Suppressor macrophage treated with lipopolysaccharide for 1 hour (primary cell): ENCODE measurements at places on chromosomes 2 and 18.

- peak; percentile 83 for DNase-seq
Measured at GRCh38 chr18:77067291-77068061, 65.1 kb downstream of the MBP start.

DNA sequence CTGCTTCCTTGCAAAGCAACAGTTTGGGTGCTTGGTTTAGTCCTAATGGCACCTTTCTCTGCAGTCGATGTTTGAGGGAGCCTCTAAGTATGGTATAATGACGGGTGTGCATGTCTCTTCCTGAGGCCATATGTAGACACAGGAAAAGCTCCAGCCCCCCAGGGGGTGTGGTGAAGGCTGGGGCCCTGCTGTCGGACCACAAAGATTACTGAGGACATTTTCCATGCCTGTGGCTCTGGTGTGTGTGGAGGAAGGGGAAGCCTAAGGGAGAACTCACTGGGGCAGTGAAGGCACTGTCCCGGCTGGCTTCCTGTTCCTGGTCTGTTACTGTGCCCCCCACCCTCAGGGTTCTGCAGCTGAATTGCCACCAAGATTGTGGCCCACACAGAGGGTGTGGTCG is 187.1 kb downstream of the FHOD3 start:
- DNase-seq, result no peak

GRCh38 chr2:129179199-129179598 is 800.3 kb upstream of the RAB6C start:
- no peak for DNase-seq

GRCh38 chr18:78753240-78753639 is 226.4 kb upstream of the SALL3 start:
- DNase-seq, result no peak

DNA sequence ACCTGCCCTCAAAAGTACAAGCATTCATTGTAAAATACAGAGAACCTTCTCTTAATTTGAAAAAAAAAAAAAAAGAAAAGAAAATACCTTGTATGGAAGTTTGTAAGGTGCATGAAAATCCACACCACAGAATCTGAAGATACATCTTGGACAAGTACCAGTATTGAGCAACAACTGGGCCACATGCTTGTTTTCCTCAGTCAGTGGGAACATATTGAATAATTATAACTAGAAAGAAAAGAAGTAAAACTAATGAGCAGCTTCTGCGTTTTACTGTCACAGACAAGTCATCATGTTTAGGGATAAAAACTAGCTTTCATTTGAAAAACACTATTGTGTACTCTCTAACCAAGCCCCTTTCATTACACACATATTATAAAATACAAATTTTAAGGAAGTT is 5.8 kb upstream of the PEX13 start:
- peak; percentile 31 for DNase-seq

- peak; percentile 76 for DNase-seq
Measured at GRCh38 chr2:137910641-137911040, 53.6 kb upstream of the HNMT start.

GRCh38 chr2:54574107-54574859 is 118.2 kb downstream of the SPTBN1 start:
- DNase-seq, result peak; percentile 65

DNA sequence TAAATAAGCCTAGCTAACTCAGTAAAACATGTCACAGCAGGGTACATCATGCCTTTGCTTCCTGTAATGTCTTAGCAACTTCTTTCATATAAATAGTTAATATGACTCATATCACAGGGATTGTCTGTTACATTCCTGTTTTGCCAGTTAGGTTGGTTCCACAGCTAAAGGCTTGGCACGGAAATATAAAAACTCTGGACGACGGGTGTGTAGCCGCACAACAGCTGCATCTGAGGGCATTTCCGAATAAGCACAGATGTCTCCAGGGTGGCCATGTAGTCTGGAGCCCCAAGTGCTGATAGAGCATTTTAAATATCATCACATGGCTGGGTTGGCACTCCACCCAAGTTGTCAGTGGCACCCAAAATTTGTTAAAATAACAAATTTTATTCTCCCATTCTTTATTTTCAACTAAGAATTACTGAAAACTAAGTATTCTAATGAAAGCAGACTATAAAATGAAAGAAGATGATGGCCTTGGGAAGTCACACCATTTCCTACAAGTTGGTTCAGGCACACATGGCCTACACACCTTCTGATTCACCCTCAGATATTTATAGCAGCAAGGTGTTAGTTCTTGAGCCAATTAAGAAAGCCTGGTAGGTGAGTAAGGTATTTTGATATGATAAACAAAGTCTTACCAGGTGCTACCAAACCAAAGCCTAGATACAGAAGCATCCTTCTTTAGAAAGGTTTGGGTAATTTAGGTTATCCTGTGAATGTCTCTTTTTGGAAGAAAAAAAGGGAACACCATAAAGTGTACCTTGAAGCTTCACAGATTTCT is 61.8 kb upstream of the STK17B start:
- DNase-seq, result peak; percentile 42

- no peak for DNase-seq
Measured at GRCh38 chr18:75016025-75016717, 192.8 kb downstream of the PTGR3 start.

DNA sequence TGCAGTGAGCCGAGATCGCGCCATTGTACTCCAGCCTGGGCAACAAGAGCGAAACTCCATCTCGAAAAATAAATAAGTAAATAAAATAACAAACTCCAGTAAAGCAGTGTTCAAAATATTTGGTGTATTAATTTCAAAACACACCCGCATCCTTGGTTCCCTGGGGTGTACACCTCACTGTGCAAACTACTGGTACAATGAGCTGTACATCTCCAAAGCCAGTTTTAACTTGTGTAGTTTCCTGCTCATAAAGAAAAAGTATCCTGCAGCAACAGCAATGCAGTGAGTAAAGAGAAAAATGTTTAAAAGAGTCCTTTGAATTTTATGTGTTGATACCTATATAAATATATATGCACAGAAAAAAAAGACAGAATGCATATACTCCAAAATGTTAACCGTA is 4.4 kb upstream of the NFE2L2 start:
- DNase-seq, result no peak

DNA sequence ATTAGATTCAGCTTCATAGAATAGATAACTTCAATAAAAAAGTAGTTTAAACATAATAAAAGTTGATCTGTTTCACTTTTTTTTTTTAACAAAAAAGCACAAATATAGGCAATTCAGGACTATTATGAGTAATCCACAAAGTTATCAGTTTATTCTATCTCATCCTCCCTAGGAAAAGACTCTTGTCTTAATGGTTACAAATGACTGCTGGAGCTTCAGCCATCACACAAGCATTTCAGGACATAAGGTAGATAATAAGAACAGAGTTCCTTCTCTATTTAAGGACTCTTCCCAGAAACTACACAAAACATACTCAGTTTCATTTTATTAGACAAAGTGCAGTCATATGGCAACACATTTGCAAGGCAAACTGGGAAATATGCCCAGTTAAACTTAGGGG is 357.6 kb upstream of the SETBP1 start:
- no peak for DNase-seq

- peak; percentile 58 for DNase-seq
Measured at GRCh38 chr2:20177556-20178248, 47.2 kb downstream of the SDC1 start.

GRCh38 chr2:105417857-105418436 is 19.1 kb upstream of the FHL2 start:
- DNase-seq, result no peak

DNA sequence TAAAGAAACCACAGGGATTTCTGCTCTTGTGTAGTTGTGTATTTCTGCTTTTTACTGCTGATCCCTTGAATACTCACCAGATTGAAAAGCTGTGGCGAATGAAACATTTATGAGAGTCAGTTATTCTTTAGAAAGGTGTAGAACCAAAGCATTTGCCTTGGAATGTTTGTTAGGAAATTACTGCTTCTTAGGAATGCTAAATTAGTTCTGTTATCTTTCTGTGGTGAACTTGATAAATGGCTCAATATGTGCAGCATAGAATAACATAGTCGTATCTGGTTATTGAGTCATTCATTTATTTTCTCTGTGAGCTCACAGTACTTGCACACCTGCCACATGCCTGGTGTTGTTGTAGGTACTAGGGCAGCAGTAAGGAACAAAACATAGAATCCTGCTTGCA is 57.0 kb upstream of the FAM237A start:
- no peak for DNase-seq

DNA sequence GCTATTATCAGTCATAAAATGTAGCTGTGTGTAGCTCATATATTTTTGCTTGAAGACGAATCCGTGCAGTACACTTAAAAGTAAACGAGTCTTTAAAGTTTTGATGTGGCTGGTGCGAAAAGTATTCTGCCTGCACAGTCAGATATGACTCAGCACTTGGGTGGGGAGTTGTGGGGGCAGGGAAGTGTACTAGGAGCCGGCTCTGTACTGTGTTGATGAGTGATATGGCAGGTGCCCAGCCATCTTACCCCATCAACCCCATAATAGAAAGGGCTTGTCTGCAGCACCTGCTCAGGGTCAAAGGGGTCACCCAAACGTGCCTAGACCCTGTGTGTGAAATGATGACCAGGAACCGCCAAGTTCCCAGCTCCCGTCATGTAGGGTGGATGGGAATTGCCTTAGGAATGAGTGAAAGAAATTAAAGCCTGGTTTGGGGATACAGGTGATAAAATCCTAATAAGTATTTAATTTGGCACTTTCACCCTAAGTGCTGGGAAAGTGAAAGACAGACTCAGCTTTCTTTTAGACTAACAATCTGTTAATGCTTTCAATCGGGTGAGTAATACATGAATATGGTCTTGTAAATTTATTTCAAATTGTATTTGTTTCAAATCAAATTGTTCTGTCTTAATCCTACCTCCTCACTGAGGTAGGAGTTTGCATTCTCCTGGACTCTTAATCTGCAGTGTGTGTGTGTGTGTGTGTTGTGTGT is 48.0 kb downstream of the BCL2L11 start:
- DNase-seq, result peak; percentile 42

- no peak for DNase-seq
Measured at GRCh38 chr2:42063431-42064171, 15.8 kb downstream of the PKDCC start.

- DNase-seq, result peak; percentile 35
Measured at GRCh38 chr18:61322265-61322873, 10.9 kb upstream of the CDH20 start.

DNA sequence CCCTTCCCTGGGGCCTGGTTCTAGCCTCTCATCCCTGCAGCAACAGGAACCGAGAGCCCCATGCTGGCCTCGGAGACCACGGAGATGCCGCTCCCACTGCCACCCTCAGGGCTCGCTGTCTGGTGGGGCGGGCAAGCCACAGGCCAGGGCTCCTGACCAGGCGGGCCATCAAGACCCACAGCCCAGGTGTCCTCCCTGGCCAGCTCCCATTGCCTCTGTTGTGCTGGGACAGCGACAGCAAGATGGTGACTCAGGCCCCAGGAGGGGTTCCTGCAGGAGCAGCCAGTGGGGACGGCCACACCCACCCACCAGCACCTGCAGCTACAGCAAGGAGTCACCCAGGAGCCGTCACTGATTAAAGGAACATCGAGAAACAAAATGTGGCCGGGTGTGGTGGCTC is 7.4 kb downstream of the KLHL30 start:
- DNase-seq, result no peak

- DNase-seq, result peak; percentile 58
Measured at GRCh38 chr2:128442053-128442751, 123.5 kb upstream of the HS6ST1 start.

DNA sequence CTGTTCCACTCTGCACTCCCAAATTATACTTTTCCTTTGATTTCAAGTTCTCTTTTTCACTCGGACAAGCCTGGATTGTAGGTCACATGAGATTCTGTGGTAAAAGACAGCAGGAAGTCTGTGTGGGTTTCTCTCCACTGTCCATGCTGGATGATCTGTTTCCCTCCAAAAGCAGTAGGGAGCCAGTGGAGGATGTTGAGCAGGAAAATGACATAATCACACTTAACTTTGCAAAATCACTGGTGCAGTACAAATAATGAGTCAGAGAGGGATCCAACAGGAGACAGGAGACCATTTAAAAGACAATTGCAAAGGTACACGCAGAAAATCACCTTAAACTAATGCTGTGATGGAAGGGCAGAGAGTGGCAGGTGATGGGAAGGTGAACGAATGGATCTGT is 301.3 kb downstream of the ZNF407 start:
- DNase-seq, result peak; percentile 65

GRCh38 chr2:124353656-124354055 is 328.6 kb downstream of the CNTNAP5 start:
- no peak for DNase-seq

DNA sequence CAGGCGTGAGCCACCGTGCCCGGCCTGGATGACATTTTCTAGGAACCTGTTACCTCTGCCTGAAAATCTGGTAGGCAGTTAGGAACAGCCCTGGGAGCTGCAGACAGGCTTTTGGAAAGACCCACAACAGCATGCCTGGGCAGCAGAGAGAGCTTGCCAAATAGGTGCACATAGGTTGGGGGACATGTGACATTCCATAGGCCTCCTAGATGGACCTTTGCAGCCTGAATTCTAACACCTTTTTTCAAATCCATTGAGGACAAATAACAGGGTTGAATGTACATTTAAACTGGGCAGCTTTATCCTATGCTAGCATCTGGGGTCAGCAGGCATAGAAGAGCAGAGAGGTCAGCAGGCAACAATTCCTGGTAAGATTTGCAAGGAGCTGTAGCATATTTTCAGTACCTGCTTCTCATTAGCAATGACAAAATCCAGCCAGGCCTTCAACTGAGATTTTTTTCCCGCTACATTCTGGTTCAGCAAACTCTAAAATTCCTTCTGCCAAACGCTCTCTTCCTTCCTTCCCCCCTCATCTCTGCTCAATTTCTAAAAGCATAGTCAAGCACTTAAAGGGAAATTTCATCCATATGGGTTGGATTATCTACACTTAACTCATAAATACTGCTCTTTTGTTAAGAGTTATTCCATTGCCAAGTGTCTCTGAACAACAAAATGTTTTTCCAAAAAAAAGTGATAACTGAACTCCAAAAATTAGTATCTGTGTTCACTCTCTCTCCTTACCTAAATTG is 75.2 kb downstream of the SOWAHC start:
- DNase-seq, result no peak

GRCh38 chr2:203852760-203853159 is 14.8 kb upstream of the CTLA4 start:
- DNase-seq, result no peak

DNA sequence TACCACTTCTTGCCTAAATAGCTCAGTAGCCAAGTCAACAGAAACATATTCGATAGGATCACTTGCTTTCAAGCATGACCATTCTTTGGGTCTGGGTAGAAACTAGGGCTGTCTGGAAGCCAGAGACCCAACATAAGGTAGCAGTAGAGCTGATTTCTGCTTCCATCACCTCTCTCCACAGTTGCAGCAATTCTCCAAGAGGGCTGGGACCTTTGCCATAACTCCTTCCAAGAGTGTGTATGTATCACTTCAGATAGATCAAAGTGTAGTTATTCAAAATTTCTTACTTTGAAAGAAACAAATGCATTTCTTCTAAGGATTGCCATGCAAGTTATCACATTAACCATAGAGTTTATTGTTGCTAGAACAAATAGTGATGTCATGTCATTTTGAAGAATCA is 172.0 kb upstream of the GALNT5 start:
- DNase-seq, result no peak

DNA sequence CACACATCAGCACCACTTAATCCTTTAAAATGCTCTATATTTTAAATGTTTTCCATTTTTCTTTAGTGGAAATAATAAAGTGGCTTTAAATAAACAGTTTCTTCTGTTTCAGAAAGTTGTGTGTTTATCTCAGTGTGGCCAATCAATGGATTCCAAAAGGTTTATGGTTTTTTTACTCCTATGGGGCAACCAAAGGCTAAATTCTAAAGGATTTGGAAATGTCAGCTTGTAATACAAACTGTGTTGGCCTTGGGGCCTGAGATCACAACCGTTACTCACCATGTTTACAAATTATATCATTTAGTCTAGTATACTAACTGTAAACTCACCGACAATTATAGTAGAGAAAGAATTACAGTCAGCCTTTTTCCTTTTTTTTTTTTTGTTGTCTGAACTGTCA is 827.2 kb downstream of the EPHA4 start:
- DNase-seq, result no peak
